H54 (cell line): ENCODE measurements at places on chromosomes 7 and 10.

DNA sequence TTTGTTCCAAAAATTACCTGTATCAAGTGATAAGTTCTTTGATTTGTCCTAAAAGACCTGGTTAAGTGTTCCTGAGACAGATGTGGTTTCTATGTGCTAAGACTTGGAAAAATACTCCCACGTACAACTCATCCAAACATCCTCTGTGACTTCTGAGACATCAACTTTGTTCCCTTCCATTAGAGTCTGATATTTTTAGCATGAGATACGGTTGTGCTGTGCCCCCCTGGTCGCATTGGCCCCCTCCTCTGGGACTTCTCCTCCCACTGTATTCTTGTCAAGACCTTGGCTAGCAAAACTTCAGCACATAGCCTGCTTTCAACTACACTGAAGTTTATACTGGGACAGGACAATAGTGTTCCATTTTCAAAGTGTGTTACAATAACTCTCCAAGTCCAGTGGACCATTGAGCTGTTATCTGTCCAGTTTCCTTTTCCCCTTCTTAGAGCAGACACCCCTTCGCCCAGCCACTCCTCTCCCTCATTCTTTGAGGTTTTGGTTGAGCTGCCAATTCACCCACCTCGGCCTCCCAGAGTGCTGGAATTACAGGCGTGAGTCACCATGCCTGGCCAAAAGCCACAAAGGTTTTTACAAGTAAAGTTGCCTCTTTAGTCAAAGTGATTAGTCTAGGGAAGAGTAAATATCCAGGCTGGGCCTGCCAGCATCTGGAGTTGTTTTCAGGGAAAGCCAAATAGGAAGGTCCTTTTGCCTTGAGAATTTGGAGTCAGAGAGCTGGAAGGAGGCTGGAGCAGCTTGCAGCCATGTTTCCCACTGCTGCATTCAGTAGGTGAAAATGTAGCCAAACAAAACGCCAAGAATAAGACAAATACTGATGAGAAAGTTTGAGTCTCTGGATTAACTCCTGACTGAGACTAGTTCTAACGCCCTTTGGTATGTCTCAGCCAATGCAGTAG is 17.8 kb upstream of the PDLIM1 start:
- DNase-seq = peak; percentile 72

DNA sequence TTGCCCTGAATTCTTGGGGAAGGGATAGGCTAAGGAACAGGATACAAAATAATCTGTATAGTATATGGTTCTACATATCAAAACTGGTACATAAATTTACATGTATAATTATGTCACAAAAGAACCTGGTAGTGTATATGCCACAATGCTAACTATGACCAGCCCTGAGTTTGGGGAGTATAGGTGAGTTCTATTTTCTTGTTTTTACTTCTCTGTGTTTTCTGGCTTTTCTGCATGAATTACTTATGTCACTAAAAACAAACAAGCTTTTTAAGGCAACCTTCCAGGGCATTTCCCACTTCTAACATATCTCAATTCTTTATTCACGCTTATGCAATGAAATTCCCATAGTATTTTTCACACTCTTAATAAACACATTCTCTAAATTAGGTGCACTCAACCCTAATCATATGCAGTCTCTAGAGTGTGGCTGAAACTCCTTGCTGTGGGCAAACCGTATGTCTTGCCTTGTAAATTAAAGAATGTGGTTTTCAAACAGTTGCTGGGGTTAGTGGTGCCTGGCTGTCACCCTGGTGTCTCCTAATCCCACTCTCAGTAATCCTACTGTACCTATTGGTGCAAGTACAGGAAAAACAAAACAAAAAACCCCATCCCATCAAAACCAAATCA is 14.0 kb upstream of the INSIG1 start:
- no peak for DNase-seq

GRCh38 chr10:14481014-14481413 is 150.3 kb upstream of the FRMD4A start:
- no peak for DNase-seq

DNA sequence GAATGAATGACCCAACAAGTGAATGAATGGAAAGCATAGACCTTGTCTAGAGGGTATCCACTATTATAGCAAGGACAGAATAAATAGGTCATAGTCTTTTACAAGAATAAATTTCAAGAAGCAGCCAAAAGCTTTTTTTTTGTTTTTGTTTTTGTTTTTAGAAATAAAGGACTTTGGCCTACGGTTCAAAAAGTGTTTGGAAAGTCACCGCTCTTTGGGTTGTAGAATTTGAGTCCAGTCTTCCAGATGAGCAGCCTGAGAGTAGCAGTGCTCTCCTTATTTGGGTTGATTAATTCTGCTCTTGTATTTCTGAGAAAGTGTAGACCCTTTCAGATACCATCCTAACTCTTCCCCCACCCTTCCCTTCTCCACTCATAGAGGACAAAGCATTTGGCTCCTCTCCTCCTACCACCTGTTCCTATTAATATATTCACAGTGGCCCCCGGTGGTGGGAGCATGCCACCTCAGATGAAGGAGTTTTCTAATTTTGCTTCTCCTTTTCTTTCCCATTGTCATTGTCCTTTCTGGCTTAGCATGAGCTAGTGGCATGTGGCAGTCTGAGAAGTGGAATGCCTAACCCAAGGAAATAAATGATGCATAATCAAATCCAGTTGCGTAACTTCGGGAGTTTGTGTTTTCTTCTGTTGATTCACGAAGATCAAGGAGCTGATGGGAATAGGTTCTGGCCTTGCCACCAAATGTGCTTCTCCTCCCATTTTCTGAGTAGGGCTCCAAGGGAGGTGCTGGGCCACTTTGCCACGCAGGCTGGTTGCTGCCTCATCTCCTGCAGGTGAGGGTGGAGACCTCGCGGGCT is 114.7 kb downstream of the CHN2 start:
- DNase-seq = no peak

DNA sequence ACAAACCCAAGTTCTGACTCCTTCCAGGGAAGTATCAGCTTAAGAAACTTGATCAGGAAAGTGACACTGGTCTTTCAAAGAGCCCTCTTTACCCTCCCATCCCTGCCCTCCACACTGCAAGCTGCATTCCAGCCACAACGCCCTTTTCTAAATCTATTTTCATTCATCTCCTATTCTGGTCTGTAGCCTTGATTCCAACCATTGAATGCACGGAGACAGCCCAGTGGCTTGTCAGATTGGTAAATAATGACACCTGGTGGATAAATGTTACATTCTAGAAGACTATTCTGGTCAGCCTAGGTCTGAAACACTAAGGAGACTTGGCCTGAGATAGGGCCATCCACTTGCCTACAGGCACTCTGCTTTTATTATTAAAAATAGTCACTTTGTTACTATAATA is 20.9 kb downstream of the MORN4 start:
- DNase-seq = peak; percentile 62

DNA sequence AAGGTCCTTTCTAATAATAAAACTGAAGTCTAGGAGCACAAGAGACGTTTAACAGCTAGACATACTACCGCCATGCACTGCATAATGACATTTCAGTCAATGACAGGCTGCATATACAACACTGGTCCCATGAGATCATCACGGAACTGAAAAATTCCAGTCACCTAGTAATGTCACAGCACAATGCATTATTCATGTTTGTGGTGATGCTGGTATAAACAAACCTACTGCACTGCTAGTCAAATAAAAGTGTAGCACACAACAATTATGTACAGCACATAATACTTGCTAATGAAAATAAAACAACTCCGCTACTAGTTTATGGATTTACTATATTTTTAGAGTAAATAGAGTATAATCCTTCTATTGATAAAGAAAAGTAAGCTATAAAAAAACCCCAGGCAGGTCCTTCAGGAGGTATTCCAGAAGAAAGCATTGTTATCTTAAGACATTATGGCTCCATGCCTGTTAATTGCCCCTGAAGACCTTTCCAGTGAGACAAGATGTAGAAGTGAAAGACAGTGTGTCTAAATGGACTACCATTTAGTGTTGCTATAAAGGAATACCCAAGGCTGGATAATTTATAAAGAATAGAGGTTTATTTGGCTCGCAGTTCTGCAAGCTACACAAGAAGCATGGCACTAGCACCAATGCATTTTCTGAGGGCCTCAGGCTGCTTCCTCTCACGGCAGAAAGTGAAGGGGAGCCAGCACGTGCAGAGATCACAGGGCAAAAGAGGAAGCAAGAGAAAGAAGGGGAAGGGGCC is 47.1 kb downstream of the HIBADH start:
- DNase-seq = no peak

- DNase-seq = no peak
These were observed 98.4 kb upstream of the EEPD1 start for GRCh38 chr7:36054637-36055036.

GRCh38 chr7:107803009-107803610 is at the start of gene SLC26A3:
TSS of gene SLC26A3 (minus strand) at chr7:107803223. CDS start at chr7:107794509, 8,714 bp downstream.
- no peak for DNase-seq

DNA sequence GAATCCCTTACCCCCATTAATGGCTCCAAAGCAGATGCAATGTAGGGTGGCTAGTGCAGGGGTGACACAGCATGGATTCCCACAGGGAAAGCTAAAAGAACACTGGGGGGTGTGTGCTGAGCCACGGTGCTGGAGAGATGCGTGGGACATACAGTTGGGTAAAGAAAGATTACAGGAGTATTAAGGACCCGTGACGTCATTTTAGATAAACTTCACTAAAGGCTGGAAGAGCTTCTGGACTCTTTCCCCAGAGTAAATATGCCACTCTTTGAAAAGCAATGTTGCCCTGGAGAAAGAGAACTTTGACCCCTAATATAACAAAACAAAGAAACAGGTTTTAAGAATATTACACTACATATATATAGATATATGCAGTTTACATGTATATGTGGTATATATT is 481.5 kb upstream of the VSTM2A start:
- no peak for DNase-seq

- DNase-seq = no peak
These were observed 324.8 kb upstream of the NPSR1 start for GRCh38 chr7:34333184-34333583.

- no peak for DNase-seq
These were observed 133.6 kb downstream of the ZMIZ1 start for GRCh38 chr10:79202188-79203013.

GRCh38 chr10:8158193-8159071 is 103.9 kb downstream of the GATA3 start:
- DNase-seq = peak; percentile 44

- no peak for DNase-seq
These were observed 113.3 kb downstream of the ITGA8 start for GRCh38 chr10:15606377-15606776.

- no peak for DNase-seq
These were observed 111.5 kb downstream of the PLCE1 start for GRCh38 chr10:94105226-94105625.

DNA sequence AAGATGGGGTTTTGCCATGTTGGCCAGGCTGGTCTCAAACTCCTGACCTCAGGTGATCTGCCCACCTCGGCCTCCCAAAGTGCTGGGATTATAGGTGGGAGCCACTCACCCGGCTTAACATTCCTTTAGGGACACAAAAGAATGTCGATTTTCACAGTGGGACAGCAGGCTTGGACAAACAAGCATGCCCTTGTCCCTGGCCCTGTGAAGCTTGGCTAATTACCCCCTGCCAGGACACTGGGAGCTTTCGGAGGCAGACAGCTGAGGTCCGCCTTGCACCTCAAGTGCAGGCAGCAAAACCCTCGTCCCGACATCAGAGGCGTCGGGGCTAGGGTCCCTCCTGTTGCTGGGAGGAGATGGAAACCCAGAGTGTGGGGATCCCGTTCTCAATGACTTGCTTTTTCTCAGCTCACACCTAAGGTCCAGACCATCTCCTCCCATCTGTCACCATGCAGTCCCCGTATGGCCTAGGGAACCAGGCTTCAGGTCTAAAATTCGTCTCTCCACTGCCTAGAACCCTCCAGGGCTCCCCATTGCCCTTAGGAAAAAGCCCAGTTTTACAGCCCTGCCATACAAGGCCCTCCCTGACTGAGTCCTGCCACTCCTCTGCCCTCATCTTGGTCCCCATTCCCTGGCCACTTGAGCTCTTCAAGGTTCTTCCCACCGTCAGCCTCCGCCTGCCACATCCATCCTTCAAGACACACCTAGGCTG is 6.3 kb upstream of the CLIP2 start:
- no peak for DNase-seq

DNA sequence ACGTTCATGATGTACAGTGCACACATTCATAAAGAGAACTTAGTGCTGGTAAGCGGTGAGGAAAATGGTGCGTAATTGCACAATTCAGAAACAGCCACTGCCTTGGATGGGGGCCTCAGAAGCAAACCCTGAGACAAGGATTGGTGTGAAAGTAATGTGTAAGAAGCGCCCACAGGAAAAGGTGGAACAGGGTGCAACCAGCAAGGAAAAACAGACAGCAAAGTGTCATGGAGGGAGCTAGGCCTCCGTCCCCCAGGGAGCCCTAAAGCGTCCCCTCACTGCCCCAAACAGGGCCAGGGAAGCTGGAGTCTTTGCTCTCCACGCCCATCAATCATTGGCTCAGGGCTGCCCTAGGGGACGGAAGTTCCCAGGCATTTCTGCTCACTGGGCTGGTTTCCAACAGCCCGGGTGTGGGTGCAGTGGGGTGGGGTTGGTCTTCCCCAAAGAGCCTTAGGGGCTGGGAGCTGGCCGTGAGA is 9.6 kb upstream of the C10orf105 start:
- DNase-seq = peak; percentile 50

- DNase-seq = peak; percentile 50
These were observed 890 bp downstream of the ZFYVE27 start for GRCh38 chr10:97737770-97738265.

DNA sequence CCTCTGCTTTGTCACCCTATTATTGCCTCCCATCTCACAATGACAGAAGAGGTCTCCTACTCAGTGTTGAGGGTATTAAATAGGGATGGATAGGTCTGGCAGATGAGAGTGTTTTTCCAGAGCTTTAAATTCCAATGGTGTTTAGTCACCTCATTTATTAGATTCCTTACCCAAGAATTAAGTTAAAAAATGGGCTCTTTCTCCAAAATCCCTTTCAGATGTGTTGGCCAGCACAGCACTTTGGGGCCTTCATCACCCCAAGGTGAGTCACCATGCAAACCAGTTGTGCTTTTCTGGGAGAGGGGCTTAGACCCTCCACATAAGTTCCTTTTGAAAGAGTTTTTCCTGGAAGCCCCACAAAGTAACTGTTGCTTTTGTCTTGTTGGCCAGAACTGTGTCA is 78.4 kb downstream of the CYP26A1 start:
- DNase-seq = peak; percentile 56

DNA sequence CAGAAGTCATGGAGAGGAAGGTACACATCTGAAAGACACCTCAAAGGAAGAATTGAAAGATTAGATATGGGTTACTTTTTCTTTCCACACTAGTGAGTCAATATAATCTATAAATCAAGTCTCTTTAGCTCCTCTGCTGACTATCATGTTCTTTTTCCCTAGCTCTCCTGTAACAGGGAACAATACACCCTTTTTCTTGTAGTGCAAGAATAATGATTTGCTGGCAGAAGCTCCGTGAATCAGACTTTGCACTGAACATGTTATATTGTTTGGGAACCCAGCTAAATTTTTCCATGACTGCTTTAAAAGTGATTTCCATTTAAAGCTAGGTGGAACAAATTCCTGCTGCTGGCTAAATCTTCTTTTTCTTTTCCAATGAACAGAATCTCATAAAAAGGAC is 756.6 kb upstream of the C7orf33 start:
- DNase-seq = no peak
